ENCODE measurements at places on chromosomes 7 and 10.

GRCh38 chr10:11715815-11716494, 26.2 kb upstream of the ECHDC3 start:
- DNase-seq: no peak

GRCh38 chr7:2141651-2142050, 91.1 kb downstream of the MAD1L1 start:
- no peak for DNase-seq

GRCh38 chr10:86354761-86355540, 11.6 kb downstream of the GRID1 start:
- DNase-seq: no peak

GRCh38 chr10:72688208-72688651, 3.7 kb upstream of the MCU start:
- DNase-seq: no peak

- DNase-seq: no peak
Measured at GRCh38 chr7:8121243-8121642, 140.7 kb downstream of the ICA1 start.

DNA sequence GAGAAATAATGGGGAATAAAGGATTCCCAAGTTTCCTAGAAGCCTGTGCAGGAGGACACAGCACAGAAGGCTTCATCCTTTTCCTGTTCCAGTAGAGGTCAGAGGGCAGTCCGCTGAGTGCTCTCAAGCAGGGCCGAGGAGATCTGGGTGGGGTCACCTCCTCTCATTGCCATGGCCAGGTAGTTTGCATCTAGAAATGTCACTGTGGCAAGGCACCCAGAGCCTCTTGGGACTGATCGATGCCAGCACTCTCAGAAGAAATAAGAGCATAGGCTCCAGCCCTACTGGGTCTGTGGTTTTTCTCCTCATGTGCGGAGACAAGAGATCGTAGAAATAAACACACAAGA, 7.9 kb downstream of the NUB1 start:
- no peak for DNase-seq

- DNase-seq: no peak
Measured at GRCh38 chr10:128056303-128057050, 69.7 kb downstream of the MKI67 start.

- DNase-seq: no peak
Measured at GRCh38 chr7:7434329-7434728, 101.3 kb downstream of the COL28A1 start.

DNA sequence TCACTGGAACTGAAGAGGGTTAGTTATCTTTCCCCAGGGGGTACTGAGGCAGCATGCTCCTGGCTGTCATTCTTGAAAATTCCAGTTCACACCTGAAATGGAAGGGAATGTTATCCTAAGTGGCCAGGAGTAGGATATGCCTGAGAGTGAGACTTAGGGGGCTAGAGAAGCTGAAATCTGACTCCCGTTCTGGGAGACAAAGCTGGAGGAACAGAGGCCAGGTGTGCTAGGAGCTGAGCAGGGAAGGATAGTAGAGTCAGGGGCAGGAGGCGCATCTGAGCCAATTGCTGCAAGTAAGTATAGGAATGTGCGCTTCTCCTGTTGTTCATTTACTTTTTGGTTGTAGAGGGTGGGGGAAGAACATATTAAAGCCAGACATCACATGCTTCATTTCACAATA, 58.1 kb upstream of the KIAA1217 start:
- DNase-seq: no peak

GRCh38 chr7:130492523-130493274, 814 bp downstream of the MEST start:
- DNase-seq: no peak

GRCh38 chr7:80851896-80852476, 66.9 kb downstream of the SEMA3C start:
- no peak for DNase-seq

GRCh38 chr7:3240826-3241430, 60.1 kb upstream of the SDK1 start:
- DNase-seq: no peak

DNA sequence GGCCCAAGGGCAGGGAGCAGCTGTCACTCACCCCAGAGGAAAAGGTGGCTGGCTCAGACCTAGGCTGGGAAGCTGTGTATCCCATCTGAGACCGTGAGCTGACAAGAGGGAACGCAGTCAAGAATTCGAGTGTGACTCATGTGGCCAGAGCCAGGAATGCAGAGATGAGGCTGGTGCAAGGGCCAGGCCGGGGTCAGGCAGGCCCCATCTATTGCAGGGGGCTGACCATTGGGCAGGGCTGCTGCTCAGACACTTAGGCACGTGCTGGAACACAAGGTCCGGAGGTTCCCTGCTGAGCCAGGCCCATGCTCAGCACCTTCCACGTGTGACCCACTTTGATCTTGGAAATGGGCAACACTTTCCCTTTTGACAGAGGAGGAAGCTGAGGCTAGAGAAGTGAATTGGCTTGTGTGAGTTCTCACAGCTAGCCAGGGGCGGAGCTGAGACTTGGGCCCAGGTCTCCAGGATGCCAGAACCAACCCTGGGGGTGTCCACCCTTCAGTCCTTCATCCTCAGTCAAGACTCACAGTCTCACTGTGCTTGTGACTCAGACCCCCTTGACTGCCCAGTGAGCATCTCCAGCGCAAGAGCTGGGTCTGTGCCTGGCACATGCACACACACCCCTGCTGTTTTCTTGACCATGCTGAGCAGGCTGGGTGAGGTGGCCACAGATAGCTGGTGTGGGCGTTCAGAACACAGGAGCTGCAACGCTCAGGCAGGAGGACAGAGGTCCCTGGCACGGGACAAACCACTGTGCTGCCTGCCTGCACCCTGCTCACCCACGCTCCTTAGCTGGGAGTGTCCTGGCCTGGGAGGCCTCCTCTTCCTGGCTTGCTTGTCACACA, 47.6 kb upstream of the PPIF start:
- DNase-seq: no peak

DNA sequence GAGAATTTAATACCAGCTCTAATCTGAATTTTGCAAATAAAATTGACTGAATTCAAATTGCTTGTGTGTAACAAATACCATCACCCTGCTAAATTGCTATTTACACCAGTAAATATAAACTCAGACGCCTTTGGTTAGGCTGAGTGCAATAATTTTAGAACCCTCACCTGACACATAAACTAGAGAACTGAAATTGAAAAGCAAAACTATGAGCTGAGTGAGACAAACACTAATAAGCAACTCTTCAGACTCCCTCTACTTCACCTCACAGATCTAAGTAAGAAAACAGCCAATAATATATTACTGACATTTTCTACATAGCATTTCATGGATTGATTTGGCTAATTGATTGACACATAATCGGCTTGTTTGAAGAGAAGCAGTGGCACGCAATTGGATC, 621.2 kb downstream of the REEP3 start:
- no peak for DNase-seq

- no peak for DNase-seq
Measured at GRCh38 chr7:134690016-134690415, 43.4 kb downstream of the BPGM start.

GRCh38 chr7:19248681-19249080, 103.5 kb upstream of the FERD3L start:
- no peak for DNase-seq

DNA sequence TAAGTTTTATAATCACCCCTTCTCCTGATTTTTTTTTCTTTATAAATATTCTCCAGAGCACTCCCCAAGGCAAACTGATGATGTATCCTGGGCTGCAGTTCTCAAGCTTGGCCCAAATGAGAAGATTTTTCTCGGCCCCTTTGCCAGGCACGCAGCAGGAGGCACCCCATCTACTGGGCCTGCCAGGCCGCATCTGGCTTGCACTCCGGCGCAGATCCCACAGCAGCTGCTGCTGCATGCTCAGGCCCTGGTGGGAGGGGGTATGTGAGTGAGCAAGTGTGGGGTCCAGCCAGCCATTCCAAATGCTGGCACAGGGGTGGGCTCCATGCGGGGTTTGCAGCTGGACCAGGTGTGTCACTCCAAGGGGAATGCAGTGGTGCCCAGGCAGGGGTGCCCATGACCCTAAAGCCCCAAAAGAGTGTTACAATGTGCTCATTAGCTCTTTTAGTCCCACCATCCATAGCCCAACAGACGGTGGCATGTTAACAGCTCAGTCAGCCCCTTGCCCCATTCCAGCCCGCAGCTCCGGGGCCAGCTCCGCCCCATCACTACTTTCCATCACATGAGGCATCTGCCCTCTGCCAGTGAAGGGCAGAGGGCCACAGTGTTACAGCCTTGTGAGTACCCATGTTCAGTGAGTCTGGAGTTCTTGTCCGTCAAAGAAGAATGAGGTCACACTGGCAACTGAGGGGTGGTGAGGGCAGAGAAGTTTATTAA, 25.9 kb downstream of the OAT start:
- DNase-seq: no peak

DNA sequence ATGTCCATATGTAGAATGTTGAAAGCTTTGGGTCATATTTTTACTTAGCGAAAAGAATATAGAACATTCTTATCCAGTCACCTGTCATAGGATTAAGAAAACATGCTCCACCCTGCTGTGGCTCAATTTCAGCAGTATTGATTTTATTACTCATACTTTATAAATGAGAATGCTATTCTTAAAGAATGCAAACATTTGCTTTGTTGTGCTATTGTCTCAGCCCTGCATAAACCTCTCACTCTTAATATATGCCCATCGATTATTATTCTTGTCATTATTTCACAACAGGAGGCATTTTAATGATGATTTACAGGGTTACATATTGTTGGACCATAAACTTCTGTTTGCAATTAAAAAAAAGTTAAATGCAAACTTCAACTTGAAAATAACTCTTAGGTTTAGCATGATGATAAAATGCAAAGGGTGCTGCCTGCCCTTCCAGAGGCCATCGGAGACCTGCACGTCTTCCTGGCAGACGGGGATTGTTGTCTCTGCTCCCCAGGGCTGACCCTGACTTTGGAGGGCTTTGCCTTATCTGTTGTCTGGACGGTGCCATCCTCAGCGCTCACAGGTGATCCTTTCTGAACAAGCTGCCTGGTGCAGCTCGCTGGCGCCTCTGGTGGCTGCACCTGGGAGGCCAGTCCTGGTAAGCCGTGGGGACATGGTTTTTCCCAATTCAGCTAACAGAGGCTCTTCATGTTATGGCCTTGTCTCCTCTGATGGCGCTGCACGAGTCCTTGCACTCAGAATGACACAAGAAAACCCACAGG, 50.0 kb upstream of the SHH start:
- no peak for DNase-seq

DNA sequence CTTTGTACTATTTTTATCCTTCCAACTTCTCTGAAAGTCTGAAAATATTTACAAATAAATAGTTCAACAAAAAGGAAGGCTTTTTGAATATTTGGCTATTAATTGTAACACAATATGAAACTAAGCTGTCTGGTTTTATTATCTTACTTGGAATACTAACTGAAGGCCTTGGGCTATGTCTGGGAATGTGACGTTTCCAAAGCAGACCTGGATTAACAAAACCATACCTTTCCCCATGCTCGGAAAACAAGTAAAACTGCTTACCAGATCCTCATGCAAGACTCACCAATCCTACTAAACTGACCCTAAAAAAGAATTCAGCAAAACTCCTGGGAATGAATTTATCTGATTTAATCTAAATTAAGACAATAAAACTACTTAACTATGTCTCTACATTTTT, 116.4 kb downstream of the ATE1 start:
- no peak for DNase-seq

- no peak for DNase-seq
Measured at GRCh38 chr10:77377034-77377433, 260.6 kb downstream of the KCNMA1 start.

- no peak for DNase-seq
Measured at GRCh38 chr7:11847336-11847735, 15.3 kb upstream of the THSD7A start.

DNA sequence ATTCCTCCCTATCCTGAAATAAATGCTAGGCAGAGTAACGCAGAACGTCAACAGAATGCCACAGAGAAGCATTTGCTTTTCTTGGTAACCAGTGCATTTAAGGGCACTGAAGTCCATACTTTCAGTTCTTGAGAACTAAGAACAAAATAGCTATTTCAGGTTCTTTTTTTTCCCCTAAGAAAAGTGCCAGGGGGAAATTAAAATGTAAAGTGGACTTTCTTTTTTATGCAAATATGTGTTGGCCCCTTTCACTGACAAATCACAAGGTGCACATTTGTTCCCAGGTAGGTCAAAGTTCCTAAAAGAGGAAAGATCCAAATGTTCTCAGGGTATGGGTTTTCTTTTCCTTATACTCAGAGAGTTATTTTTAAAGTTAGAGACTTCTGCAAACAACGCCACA, 151.5 kb downstream of the HPSE2 start:
- DNase-seq: no peak

DNA sequence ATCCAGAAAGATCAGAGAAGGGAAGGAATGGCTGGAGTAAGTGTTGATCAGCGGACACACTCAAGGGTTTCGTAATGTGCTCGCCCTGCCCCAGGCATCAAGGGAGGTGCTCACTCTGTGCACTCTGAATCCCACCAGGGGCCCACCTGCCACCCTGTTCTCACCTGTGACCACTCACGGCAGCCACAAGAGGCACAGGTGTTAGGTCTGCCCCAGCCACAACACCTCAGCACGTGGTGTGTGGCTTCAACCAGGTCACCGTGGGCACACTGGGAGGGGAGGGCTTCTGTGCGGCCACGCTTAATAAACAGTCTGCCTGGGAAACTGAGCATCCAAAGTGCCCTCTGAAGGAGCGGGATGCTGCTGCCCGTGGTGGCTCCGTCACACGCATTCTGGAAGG, 49.8 kb downstream of the CUX1 start:
- no peak for DNase-seq

GRCh38 chr7:4072161-4072925, 609.8 kb upstream of the FOXK1 start:
- DNase-seq: no peak

- no peak for DNase-seq
Measured at GRCh38 chr7:131355917-131356777, 28.5 kb downstream of the MKLN1 start.
